ENCODE measurements at places on chromosomes 1 and 21.

DNA sequence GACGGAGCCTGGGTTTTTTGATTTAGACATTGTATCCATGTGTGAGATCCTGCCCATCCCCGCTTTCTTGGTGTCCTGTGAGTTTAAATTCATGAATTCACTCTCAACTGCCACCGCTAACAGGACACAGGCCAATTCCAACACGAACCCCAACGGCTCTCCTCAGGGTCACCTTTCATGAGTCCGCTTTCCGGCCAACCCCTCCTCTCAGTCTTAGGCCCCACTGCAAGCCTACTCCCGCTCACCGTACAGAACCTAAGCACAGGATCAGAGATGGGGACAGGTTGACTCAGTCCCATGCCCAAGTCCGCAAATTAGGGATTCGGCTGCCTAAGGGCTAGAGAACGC is 238 bp upstream of the SCP2 start:
- no peak for DNase-seq

- DNase-seq: no peak
Observed at GRCh38 chr1:53155534-53155933, 13.1 kb upstream of the SLC1A7 start.

- DNase-seq: no peak
Observed at GRCh38 chr1:228287541-228288425, 79.9 kb downstream of the OBSCN start.

DNA sequence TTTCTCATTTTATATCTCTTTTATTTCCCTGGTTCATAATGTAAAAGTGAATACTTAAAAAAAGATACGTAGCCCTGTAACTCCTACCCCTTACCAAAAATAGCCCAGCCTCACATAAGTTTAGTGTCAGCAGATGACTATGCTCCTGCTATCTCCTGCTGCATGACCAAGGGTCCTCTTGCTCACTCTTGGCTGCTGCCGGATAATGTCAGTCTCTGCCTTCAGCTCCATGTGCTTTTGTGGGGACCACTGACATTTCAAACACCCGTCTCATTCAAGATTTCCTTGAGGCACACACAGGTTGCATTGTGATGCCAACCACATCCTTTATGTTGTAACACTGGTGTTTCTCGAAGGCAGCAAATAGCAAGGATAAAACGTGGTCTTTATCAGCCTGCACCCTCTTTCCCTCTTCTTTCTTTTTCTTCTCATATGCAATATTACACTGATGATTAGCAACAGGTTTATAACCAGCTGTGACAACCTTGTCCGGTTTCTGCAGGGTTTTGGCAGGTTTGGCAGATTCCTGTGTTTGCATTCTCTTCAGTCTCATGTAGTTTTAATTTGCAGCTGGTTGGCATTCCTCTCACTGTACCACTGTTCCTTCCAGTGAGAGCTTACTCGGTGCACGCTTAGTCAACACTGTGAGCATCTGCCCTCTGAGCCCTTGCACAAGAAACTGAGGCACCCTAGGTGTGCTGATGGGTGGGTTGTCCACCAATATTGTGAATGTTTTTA is 62.2 kb downstream of the ZNF684 start:
- no peak for DNase-seq

DNA sequence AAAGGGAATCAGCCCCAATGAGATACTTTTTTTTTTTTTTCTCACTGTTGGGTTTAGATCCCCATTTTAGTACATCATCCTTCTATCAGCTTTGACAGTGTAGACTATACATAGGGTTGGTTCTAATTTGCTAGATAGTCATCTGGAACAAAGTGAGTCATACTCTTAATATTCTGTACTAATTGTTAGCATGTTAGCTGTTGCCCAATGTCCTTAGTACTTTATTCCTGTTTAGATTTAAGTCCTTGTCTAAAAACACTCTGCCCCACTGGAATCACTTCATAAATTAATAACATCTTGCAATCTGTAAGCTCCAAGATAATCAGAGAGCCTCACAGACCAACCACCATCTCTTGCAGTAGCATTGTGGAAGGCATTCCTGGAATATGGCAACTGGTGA is 209.8 kb upstream of the KIAA0040 start:
- no peak for DNase-seq
